Karpas-422 (cell line): ENCODE measurements at places on chromosomes 16 and 17.
A peak's percentile ranks its signal among the peaks of the same experiment; 100 is the strongest.

DNA sequence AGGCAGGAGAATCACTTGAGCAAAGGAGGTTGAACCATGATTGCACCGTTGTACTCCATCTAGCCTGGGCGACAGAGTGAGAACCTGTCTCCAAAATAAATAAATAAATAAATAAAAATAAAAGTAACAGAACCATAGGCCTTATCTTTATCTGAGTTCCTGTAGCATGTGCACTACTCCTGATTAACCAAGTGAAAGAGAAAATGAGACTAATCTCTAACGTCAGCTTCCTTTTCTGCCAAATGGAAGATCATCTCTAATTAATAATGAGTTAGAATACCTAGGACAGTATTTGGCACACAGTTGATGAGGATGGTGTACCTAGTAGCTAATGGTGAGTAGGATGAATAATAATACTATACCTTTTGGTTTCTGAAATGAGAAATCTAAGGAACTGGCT lies 520.4 kb downstream of the WWOX start:
- no peak for DNase-seq

- no peak for DNase-seq
Measured at GRCh38 chr16:54921206-54921824, 9.3 kb upstream of the IRX5 start.

GRCh38 chr16:62644030-62644812 lies 608.0 kb upstream of the CDH8 start:
- no peak for DNase-seq

GRCh38 chr17:9023392-9024218 lies 2.3 kb downstream of the NTN1 start:
- DNase-seq = no peak

GRCh38 chr17:29574732-29575510 lies 6.4 kb downstream of the TP53I13 start:
- DNase-seq = no peak

- DNase-seq = no peak
Measured at GRCh38 chr17:28716740-28717577, 709 bp downstream of the RAB34 start.

DNA sequence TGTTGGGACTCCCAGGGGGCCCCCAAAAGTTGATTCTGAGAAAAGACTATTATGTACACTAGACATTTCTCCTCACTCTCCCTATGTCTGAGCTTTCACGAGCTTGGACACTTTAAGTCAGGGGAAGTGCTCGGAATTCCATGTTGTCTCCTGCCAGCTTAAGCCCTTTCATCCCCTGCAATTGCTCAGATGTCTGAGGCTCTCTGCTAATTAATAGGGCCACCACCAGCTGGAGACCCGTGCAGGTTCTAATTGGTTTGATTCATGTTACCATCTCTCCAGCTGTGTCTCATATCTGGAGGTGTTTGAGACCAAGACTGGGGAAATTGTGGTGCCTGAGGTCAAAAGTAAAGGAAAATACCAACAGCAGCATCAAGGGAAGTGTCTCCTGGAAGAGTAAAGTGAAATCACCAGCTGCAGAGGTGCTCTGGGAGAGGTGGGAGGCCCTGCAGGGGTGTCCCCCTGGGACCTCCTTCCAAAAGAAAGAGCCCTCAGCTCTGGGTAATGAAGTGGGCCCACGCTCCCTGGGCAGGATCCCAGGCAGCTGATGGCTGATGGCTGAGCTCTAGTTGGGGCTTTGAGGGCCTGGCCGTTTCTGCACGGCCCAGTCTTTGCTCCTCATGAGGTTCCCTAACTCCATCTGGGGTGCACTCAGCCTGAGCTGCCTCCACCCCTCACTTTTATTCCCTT lies 5.8 kb upstream of the UTS2R start:
- no peak for DNase-seq

- no peak for DNase-seq
Measured at GRCh38 chr17:81579821-81580321, 27.7 kb upstream of the FAAP100 start.

GRCh38 chr16:73692861-73693260 lies 603.8 kb upstream of the PSMD7 start:
- no peak for DNase-seq

- DNase-seq = peak; percentile 51
Measured at GRCh38 chr17:21089933-21090901, 36.5 kb upstream of the DHRS7B start.

GRCh38 chr17:77844681-77845080 lies 113.8 kb upstream of the TNRC6C start:
- no peak for DNase-seq

GRCh38 chr17:60577147-60577915 lies 22.7 kb upstream of the PPM1D start:
- DNase-seq = no peak

GRCh38 chr17:76577876-76578275 lies 7.8 kb downstream of the ST6GALNAC2 start:
- no peak for DNase-seq

DNA sequence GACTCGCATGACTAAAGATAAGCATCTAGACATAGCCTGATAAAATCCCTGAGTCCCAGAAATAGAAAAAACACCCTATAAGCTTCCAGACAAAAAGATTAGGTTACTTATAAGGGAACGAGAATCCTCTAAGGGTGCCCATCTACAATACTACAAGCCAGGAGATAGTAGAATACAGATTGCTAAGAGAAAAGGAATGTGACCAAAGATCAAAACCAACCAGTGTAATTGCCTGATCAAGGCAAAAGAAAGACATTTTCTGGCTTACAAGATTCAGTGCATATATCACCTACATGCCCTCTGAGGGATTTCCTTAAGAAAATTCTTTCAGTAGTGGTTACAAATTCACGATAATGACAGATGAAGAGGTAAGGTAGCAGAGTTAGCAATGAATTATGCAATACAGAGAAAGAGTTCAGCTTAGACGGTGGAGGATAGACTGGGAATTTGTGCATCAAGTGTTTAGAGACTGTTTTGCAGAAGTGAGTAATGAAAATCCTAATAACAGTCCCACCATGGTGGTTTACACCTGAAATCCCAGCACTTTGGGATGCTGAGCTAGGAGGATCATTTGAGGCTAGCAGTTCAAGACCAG lies 35.0 kb downstream of the BCL7C start:
- DNase-seq = no peak

DNA sequence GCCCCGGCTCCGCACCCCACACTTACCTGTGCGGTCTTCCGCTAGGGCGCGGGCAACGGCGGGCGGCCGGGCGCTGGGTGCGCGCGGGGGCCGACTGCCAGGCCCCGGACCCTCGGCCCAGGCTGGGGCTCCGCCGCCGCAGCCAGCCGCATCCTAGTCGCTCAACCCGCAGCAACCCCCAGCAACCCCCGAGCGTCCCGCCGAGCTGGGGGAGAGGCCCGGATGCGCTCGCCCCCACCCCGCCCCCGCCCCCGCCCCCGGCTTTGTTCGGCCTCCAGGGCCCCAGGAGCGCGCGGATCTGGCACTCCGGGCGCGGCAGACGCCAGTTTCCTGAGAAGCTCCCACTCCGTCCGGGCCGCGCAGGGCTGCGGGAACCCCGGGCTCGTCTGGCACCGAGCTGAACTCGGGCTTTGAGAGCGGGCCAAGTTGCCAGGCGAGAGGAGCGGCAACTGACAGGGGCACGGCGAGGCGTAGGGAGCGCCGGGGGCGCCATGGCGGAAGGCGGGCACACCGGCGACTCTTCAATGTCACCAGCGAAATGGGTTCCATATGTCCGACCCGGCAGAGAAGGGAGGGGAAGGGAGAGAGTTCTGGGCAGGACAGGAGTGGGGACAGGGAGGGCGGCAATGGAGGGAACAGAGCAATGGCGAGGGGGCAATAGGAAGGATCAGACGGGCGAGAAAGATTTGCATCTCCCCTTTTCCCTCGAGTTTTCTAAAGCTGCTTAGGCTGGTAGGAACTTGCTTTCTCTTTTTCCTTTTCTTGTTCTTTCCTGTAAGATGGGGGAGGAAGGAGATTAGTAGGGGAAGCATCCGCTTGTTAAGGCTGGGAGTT lies 13.7 kb downstream of the HOXB4 start:
- no peak for DNase-seq

- no peak for DNase-seq
Measured at GRCh38 chr16:8923199-8923598, 40.5 kb downstream of the USP7 start.

- no peak for DNase-seq
Measured at GRCh38 chr16:1744338-1744840, 27.0 kb downstream of the NME3 start.

DNA sequence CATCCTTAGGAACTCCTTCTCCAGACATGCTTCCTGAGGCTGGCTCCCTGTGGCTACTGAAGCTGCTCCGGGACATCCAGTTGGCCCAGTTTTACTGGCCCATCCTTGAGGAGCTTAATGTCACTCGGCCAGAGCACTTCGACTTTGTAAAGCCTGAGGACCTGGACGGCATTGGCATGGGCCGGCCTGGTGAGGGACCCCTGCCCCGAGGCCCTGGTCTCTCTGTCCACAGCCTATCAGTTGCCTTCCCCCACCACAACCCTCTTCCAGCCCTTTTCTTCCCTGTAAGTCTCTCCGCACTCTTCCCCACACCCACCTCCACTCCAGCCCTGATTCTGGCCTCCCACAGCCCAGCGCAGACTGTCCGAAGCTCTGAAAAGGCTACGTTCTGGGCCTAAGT lies 2.0 kb downstream of the TNK1 start:
- no peak for DNase-seq

DNA sequence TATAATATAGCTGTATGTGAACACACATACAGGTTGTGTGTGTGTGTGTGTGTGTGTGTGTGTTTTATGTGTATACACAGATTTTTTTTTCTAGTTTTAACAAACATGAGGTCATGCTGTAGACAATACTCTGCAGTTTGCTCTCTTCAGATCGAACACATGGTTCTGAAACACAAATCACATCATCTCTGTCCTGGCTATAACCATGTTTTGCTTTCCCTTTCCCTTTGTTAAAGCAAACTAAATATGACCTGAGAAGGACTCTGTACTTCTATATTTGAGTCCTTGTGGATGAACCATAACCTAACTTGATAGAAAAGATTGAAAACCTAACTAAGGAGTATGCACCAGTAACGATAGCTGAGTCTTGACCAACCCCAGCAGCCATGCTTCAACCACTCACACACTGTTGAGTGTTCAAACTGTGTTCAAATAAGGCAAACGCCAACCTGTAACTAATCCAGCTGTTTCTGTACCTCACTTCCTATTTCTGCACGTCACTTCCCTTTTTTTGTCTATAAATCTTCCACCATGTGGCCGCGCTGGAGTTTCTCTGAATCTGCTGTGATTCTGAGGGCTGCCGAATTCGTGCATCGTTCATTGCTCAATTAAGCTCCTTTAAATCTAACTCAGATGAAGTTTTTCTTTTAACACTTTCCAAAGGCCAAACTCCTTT lies 303.8 kb downstream of the HS3ST3B1 start:
- no peak for DNase-seq

- DNase-seq = no peak
Measured at GRCh38 chr17:3846437-3847164, 555 bp upstream of the NCBP3 start.

DNA sequence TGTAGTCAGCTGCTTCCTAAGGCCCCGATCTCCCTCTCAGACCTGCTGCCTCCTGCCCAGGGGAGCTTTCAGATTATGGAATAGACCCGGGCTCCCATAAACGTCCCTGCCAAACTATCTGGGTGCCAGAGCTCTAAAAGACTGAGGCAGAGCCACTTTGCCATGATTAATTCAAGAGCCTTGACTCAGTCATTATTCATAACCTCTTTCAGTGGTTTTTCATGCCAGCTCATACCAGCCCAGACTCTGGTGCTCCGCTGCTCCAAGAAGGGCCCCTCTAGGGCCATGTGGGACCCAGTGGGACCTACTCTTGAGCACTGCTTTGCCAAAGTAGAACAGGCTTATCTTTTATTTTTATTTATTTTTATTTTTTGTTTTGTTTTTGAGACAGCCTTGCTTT lies 23.9 kb downstream of the DNAI2 start:
- DNase-seq = no peak

DNA sequence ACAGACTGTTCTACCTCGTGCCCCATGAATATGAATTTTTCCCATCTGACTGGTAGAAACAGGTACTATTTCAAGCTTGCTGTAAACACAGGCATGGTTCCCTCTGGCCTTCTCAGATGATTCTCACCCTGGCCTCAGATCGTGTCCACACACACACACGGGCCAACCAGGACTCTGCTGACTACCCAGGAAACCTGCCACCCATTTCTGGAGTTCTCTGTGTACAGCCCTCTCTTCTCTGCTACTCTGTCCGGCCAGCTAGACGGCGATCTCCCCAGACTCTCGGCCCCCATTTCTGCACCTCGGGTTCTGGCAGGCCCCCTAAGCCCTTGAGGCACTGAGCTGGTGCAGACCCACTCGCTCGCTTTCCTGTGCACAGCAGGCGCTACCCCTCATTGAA lies 31.2 kb downstream of the RPA1 start:
- no peak for DNase-seq

DNA sequence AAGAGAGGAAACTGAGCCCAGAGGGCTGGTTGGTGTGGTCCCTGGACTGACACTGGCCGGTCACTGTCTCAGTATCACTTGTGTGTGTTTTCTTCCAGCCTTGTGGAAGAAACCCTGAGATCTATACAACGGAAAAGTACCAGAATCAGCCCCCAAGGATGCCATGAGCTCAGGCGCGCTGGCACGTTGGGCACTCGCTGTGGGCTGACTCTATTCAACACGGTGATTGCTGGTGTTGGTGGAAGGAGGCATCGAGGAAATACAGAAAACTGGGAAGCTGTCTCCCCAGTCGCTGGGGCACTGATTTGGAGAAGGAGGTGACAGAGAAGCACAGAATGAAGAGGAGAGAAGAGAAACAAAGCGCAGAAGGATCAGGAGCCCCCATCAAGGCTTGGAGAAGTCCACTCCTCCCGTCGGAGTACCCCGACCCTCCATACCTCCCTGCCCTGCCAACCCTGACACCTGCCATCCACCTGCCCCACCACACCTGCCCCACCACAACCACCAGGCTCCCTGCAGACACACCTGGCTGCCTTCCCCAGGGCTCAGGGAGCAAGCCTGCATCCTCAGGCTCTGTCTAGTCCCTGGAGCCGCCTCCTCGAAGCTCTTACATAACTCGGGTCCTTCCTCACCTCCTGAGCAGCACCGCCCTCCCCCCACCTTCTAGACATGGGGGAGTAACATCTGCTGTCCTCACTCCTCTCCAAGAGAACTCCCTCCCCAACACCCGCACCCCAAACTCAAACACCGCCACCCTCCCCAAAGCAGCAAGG lies 66.5 kb downstream of the RBFOX3 start:
- no peak for DNase-seq

DNA sequence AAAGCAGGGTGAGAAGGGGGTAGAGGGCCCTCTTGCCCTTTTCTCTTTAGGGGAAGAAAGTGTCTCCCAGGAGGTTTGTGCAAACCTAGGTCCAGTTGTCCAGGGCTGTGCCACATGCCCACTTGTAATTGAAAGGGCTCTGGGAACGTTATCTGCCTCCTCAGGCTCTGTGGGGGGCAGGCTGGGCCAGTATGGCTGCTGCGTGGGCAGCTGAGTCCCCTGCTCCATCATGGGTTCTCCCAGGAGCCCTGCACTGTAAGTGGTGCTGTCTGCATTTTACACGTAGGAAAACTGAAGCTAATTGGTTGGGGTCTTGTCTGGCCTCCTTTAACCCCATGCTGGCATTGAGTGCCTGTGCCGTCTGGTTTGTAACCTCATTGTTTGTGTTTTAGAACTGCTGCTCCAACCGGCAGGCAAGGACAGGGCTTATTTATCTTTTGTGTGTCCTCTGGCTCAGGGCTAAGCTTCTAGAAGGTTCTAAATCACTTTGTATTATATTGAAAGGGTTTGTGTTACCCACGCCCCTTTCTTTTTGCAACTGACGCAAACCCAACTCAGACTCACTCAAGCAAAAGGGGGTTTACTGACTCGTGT lies 117.7 kb upstream of the CIBAR2 start:
- DNase-seq = no peak

GRCh38 chr17:37756051-37756450 lies 11.2 kb upstream of the HNF1B start:
- no peak for DNase-seq
